Spinal cord (tissue), 10 donors: ENCODE measurements at places on chromosomes 1 and 21.

DNA sequence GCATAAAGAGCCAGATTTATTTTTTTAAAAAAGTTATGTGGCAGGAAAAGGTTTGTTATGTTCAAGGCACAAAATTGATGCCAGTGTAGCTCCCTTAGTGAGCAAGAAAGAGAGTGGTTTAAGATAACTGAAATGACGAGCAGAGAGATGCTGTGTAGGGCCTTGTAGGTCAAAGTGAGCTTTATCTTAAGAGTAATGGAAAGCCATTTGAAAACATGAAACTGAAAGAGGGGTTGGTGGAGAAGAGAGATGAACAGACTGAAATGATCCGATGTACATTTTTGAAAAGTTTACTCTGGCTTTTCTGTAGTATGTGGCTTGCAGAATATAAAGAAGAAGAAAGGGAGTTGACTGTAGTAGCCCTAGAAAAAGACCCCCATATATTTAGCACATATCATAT lies 383.6 kb downstream of the PLA2G4A start:
- no peak for DNase-seq

- no peak for DNase-seq
Measured at GRCh38 chr1:183812686-183813569, 8.0 kb downstream of the RGL1 start.

- DNase-seq: no peak
Measured at GRCh38 chr1:36217670-36218069, 6.6 kb upstream of the THRAP3 start.

GRCh38 chr1:89904219-89904980 lies 83.6 kb downstream of the LRRC8D start:
- DNase-seq: no peak

- no peak for DNase-seq
Measured at GRCh38 chr21:38787461-38788274, 18.1 kb upstream of the ETS2 start.
